ENCODE measurements at places on chromosomes 16 and 17.

DNA sequence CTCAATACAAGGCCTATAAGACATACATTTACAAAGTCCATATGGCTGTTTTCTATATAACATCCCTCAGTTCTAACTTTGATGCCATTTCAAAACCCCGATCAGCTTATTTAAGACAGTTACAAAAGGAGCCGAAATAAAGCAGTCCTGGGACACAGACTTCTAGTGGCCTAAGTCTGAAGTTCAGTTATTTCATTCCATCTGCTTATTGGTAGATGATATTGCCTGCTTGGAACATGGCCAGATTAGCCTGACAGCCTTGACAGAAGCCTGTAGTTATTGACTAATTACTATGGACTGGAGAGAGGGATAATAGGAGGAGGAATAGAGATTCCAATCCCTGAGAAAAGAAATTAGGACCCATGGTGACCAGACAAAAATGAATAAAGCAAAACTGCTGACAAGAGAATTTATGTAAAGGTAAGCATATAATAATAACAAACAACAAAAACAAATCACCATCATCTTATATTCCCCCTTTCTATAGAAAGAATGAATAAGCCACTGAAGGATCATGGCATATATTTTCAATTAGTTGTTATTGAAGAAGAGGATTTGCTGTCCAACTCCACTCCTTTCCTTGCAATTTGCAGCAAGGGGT, 206.3 kb upstream of the TOM1L1 start:
- DNase-seq: no peak

DNA sequence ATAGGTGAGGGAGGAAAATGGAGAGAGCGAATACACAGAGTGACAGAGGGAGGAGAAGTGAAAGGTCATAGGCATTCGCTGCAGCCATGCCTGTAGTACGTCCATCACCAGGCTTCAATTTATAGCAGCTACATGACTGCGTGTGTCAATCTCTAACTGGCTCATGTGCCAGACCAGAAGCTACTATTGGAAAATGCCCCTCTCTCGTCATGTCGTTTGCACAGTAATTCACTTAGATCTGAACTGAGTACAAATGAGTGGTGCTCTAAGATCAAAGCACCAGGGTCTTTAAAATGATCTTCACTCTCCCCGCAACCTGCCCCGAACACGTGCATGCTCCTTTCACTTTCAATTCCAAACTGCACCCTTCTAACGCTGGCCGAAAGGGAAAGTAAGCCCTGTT, 51.3 kb downstream of the ADCY9 start:
- DNase-seq: no peak

DNA sequence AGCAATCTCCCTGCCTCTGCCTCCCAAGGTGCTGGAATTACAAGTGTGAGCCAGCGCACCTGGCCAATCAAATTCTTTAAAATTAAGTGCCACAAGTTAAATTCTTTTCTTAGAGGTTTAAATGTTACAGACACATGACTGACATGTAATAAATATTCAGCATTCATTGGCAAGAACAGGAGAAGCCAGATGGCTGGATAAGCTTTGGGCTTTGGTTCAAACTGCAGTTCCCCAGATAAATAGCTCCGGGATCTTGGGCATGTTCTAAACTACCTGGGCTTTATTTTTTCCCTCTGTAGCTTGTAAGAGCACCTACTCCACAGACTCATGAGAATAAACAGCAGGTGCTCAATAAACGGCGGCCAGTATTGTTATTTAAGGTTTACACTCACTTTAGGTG, 34.1 kb downstream of the ABAT start:
- DNase-seq: no peak

DNA sequence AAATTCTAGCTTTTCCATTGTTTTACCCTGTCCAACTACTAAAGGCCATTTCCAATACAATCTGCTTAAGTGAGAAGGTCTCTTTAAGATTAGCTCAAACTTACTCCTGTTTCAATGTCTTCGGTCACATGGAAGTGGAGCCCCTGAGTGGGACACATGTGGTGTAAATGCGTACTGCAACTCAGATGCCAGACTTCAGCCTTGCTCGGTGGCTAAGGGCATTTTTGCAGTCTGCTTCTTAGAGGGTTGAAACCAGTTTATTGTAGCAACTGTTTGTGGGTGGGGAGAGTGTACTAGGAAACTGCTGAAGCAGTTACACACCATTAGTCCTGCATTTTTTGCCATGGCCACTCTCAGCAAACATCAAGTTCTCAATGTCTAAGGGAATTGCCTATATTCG, 140.6 kb downstream of the PARN start:
- DNase-seq: no peak

- no peak for DNase-seq
These were observed 24.2 kb downstream of the GRB7 start for GRCh38 chr17:39761861-39762496.

DNA sequence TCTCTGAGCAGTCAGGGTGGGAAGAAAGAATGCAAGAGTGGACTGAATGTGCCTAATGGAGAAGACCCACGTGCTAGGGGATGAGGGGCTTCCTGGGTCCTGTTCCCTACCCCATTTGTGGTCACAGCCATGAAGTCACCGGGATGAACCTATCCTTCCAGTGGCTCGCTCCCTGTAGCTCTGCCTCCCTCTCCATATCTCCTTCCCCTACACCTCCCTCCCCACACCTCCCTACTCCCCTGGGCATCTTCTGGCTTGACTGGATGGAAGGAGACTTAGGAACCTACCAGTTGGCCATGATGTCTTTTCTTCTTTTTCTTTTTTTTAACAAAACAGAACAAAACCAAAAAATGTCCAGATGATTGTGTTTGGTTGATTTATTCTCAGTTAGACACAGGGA, 14.1 kb downstream of the IGFBP4 start:
- DNase-seq: no peak

- DNase-seq: no peak
These were observed 11.9 kb downstream of the ITFG1 start for GRCh38 chr16:47448830-47449575.

DNA sequence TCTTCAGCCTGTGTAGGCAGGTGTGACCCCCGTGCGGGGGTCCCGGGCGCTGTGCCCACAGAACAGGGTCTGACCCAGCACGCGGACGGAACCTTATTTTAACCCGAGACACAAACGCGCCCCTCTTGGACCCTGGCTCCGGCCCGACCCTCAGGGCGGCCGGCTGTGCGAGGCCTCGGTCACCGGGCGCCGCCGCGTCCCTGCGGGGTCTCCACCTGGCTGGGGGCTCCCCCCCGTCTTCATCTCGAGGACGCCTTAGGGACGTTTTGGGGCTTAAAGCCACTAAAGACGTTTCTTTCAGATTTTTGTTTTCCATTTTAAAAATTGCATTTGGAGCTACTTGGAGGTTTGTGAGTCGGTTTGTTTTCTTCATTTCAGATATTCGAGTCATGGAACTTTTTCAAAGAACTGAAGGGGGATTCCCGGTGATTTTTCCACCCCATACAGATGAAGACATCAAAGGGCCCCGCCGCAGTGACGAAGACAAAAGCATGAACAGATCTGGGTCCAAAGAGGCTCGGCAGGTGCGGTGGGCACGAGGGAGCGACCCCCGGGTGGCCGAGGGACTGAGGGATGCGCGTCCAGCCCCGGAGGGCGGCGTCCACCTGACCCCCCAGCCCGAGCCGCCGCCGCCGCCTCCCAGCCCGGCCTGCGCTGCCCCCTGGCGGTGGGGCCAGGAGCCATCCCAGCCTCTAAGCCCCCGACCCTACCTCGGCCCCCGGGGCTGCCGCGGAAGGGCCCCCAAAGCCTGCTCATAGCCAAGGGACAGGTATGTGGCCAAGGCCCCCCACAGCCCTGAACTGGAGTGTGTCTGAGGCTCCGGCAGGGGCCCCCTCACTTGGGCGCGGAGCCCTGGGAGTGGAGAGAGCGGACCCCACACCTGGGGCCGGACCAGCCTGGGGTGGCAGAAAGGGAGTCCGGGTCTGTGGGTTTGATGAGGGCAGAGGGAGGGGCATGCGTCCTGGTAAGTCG, 3.8 kb upstream of the CD7 start:
- peak; percentile 65 for DNase-seq

DNA sequence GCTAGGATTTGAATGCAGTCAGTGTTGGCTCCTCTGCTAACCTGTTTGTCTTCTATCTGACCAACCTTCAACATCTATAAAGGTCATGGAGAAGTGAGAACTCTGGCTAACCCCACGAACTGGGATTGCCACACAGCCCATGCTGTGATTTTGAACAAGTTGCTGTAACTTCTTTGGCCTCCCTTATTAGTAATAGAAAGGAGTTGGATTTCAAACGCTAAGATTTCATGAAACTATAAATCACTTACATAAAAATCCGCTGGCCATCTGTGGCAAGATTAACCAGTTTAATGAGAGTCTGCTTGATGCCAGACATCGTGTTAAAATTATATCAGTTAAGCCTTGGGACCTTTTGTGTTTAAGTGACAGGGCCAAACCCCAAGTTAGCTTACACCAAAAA, 53.4 kb downstream of the HSD17B2 start:
- DNase-seq: no peak

- DNase-seq: no peak
These were observed 46.6 kb downstream of the MRM3 start for GRCh38 chr17:828761-829160.

- no peak for DNase-seq
These were observed 10.9 kb upstream of the WSB1 start for GRCh38 chr17:27283060-27283459.

DNA sequence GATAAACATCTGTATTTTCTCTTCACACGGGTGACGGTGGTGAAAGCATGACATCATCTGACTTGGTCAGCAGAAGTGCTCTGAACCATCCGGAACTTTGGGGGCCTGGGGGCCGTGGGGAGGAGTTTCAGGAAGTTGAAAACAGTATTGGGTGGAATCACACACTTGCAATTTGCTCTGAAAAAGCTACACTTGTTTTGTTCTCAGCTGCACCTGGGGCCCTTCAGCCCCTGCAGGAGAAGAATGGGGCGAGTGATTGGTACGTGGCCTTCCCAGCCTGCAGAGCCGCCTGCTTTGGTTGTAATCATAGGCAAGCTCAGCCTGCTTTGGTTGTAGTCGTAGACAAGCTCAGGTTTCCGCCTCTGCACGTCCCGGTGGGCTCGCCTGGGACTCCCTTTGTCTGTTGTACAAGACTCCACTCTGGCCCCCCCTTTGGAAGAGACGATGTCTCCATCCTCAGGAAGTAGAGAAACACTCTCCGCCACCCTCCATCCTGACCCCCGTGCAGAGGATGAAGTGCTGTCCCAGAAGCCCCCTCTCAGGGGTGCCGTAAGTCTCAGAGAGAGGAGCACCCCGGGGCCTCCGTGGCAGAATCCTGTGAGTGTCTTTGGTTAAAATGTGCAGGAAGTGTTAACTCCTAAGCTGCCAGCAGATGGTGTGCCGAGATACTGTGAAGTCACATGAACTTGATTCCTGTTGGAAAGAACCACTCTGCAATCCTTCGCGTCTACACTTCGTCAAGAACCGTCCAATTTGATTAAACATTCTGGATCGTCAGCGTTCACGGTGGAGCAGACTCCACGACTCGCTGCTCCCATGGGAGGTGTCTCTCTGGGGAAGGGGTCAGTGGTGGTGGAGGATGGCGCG, 5.4 kb downstream of the BANP start:
- DNase-seq: peak; percentile 57

DNA sequence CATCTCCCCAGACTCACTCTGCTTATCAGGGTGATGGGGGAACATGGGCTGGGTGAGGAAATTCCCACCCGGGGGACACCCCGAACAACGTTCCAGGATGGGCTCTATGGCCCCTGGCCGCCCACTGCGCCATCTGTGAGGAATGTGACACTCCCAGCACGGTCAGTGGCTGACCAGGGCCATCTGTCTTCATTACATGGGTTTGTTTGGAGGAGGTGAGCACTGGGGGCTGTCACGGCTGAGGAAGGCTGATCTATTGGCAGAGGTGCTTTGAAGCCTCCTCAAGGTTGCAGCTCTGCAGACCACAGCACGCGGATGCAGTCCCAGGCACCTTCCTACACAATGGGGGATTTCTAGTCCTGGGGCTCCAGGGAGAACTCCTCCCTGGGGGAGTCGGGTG, 214.1 kb upstream of the FOXF1 start:
- no peak for DNase-seq

Measured in stimulated activated CD4-positive, alpha-beta T cell treated with anti-CD3 and anti-CD28 coated beads, Interleukin-2, amount 100 ng/mL, for 48 hours (primary cell).